ENCODE measurements at places on chromosomes 7 and 10.

DNA sequence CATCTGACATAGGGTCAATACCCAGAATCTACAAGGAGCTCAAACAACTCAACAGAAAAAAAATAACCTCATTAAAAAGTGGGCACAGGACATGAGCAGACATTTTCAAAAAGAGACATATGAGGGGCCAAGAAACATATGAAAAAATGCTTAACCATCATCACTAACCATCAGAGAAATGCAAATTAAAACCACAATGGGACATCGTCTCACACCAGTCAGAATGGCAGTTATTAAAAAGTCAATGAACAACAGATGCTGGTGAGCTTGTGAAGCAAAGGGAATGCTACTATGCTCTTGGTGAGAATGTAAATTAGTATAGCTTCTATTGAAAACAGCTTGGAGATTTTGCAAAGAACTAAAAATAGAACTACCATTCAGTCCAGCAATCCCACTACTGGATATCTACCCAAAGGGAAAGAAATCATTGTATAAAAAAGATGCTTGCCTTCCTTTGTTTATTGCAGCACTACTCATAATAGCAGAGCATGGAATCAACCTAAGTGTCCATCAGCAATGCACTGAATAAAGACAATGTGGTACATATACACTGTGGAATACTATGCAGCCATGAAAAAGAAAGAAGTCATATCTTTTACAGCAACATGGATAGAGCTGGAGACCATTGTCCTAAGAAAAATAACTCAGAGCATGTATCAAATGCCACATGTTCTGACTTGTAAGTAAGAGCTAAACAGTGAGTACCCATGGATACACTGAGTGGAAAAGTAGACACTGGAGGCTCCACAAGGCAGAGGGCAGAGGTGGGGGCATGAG lies 139.8 kb downstream of the ADARB2 start:
- no peak for DNase-seq

GRCh38 chr7:16187131-16187530 lies 234.2 kb downstream of the CRPPA start:
- no peak for DNase-seq

- DNase-seq = no peak
Measured at GRCh38 chr10:117092386-117092785, 45.7 kb downstream of the VAX1 start.

GRCh38 chr10:49740346-49741107 lies 21.6 kb downstream of the OGDHL start:
- DNase-seq = no peak

DNA sequence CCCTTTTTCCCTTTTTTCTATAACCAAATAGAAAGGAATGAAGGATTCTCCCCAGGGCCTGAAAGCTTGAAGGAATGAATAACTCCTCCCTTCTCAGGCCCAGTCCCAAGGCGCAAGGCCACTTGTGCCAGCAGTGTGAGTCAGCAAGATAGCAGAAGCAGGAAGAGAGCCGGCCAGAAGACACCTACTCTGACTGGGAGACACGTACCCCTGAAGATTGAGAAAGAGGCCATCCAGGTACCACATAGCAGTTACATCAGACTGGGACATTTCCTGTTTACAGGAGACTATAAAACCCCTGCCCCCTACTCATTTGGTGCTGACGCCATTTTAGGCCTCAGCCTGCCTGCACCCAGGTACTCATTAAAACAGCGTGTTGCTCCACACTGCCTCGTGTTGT lies 65.5 kb downstream of the LRRC17 start:
- DNase-seq = no peak
